ENCODE measurements at places on chromosomes 16 and 17.
A peak's percentile ranks its signal among the peaks of the same experiment; 100 is the strongest.

DNA sequence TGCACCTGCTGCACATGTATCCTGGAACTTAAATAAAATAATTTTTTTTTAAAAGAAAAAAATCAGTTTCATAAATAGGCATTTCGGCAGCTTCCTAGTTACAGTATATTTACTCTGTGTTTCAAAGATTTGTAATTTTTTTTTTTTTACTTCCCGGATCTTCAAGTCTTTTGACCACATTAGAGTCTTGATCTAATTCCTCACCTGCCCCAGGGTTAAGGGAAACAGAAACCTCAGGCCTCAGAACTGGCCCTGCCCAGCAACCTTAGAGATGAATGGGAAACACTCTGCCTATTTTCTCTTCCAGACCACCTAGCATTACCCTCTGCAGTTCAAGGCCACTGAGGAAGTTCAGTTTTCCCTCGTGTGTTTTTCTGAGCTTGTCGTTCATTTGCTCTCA lies 304.0 kb downstream of the MAF start:
- DNase-seq, result no peak

DNA sequence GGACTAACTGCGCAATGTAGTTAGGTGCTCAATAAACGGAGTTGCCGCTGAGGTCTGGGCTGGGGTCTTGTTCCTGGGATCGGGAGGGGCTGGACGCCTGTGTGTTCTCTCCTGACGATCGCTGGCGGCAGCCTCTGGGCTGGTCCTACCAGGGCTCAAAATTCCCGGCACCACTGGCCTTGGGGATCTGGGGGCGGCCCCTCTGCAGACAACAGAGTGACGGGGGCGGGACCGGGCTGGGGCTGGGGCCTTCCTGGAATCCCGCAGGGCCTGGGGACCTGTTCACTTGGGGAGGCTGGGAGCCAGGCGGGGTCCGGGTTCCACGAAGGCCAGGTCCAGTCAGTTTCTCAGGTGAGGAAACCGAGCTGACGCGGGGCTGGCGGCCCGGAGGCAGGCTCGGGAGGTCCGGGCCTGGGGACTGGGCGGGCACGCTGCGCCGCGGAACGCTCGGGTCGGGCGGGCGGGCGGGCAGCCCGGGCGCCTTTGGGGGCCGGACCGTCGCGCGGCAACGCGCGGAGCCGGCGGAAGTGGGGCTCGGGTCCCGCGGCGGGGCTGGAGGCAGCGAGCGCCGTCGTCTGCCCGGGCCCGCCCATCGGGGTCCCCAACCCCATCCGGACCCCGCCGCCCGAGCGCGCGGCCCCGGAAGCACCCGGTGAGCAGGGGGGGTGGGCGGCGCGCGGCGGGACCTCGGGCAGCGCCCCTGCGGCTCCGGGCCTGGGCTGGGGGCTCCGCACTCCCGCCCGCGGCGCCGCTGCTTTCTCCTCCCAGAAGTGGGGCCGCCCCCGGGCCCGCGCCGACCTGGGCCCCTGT lies at the start of gene PIGQ:
PIGQ (plus strand) TSS at position 524 of the 810 bp plus-strand sequence. CDS start 4,107 bp downstream, outside the sequence.
- peak; percentile 40 for DNase-seq

DNA sequence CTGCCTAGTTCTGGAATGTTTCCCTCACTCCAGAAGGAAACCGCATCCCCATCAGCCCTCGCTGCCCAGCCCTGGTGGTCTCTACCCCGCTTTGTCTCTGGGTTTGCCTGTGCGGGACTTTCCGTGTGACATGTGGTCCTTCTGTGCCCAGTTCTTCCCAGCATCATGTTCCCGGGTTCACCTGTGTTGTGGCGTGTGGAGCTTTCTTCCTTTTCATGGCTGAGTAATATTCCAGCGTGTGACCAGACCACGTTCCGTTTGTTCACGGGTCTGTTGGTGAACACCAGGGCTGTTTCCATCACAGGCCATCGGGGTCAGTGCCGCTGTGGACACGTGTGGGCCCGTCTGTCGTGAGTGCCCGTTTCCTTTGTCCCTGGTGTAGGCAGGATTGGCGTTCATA lies 32.1 kb downstream of the CACNA1H start:
- no peak for DNase-seq

- DNase-seq, result no peak
These were observed 372.3 kb downstream of the SEC14L1 start for GRCh38 chr17:77513045-77513444.

DNA sequence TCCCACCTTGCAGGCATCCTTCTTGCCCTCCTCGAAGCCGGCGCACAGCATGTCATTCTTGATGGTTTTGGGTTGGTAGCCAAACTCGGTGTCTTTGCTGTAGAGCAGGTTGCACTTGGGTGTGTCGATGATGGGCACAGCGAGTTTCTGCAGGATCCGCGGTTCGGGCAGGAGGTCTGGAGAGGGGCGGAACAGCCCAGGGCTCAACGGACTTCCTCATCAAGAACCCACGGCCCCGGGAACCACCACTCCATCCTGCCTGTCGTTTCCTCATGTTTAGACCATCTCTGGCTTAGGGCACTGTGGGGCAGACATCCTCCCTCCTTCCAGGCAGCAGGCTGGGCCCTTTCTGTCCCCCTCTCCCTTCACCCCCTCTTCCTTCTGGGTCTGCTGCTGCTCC lies 6.5 kb downstream of the PRSS27 start:
- DNase-seq, result no peak

- no peak for DNase-seq
These were observed 691.6 kb upstream of the RBFOX1 start for GRCh38 chr16:6641091-6641490.

DNA sequence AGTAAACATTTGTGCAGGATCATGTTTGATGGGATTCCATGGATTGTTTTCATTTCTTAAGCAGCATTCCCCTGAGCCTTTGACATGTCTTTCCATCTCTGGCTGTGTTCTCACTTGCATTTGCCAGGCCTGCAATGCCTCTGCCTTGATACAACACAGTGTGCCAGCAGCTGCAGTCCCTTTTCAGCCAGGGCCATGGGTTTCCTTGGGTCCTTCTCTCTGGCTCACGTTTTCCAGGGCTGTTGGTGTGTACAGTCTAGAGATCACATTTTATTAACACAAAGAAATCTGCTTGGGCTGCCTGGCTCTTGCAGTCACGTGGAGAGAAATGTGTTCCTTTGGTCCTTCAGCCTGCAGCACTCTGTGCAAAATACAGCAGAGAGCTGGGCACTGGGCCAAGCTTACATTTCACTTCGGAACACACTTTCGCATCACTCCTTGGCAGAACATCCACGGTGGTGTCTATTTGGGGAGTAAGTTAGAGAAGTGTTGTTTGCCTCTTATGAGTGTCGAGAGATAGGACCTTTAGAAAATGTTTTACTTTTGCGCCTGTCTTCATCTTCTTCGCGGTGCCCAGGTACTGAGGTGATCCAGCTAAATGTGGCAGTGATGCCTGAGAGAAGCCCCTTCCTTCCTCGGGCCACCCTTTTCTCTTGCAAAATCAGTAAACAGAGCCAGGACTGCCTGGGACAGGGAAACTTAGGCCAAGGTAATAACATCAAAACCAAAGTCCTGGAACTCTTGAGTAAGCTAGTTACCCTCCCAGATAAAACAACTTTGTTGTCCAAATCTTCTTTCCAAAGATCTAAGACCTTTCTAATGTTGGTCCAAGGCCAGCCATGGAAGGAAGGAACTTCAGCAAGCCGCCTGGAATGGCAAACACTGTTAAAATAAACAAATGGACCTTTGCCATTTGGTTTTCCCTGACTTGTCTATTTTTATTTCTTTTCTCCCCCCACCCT lies 20.9 kb downstream of the HLF start:
- DNase-seq, result no peak

- no peak for DNase-seq
These were observed 235.6 kb downstream of the ZNF423 start for GRCh38 chr16:49620158-49620868.

GRCh38 chr16:1425616-1426370 lies 5.1 kb upstream of the PERCC1 start:
- DNase-seq, result no peak

GRCh38 chr16:64089697-64090096 lies 1032.2 kb downstream of the CDH11 start:
- no peak for DNase-seq

DNA sequence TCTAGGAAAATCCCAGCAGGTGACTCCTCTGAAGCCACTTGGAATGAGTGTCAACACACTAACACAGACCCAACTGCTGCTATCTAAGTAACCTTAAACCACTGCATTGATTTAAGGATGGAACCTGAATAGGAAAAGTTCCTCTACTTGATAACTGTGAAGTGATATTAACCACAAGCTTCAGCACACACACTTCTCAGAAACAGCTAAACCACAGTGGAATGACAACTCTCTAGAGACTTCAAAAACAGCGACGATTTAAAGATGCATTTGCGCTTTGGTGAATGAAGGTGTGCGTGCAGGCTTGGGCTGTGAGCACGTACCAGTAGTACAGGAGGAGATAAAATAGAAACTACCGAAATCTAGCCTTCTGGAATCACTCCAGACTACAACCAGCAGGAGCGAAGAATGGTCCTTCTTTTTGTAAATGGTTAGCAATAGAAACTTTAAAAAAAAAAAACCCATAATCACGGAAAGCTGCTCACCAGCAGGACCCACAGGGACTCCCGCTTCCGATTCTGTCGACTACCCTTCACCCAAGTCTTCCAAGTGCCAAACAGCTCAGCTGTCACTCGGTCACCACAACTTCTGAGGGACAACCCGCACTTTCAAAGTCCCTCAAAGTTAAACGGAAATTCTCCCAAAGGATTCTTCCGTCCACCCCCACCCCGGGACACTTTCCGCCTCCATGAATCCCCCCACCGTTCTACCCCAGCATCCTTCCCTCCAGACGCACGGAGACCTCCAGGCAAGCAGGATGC lies 137.7 kb upstream of the CORO6 start:
- DNase-seq, result no peak

DNA sequence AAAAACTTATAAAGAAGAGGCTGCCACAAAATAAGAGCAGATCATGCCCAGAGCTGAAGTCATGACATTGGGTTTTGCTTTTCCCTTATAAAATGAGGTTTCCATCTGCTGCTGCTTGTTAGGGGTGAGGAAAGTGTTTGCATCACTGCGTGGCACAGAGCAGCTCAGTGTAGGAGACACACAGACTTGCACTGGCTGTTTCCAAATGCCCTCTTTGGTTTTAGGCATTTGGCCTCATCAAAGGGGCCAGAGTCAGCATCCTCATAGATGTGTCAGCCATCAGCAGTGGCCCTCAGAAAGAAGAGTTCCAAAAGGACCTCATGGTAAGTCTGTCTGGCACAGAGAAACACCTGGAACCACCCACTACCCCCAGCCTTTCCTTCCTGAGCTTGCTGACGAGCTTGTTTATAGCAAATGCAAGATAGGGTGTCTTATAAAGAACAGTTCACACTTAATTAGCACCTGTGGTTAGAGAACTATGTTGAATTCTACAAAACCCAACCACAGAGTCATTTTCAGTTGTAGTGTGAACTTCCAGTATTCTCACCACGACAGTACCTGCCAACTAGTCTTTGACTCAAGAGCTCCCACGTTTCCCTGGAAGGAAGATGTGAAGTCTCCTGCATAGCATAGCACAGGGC lies 17.0 kb downstream of the VWA3A start:
- no peak for DNase-seq

- no peak for DNase-seq
These were observed 219.1 kb downstream of the STX8 start for GRCh38 chr17:9356488-9356911.

- peak; percentile 64 for DNase-seq
These were observed at the start of gene SRP68 for GRCh38 chr17:76072148-76072858. TSS of gene SRP68 (minus strand) at chr17:76072517. CDS start at chr17:76072491, 26 bp downstream.

- no peak for DNase-seq
These were observed 8.0 kb upstream of the MYH13 start for GRCh38 chr17:10380631-10381408.

DNA sequence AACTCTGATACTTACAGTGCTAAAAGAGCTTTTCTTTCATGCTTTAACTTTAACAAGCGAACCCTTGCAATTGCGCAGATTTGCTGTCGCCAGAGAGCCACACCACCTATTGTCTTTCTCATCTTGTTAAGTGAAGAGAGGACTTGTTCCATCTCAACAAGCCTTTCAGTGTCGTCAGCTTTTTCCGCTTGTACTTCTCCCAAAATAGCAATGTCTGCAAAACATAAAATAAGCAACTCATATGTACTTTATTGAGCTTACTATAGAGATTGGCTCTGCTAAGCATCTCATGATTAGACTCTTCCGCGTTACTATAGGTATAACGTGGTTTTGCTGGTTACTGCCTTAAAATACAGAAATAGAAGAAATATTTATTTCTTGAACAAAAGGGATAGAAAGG lies 51.9 kb downstream of the ABCA8 start:
- no peak for DNase-seq

GRCh38 chr16:77660311-77660710 lies 62.0 kb upstream of the NUDT7 start:
- no peak for DNase-seq

GRCh38 chr17:57726213-57726790 lies 18.8 kb downstream of the CCDC182 start:
- DNase-seq, result no peak

GRCh38 chr17:72077326-72077960 lies 43.4 kb upstream of the SOX9 start:
- no peak for DNase-seq
